ENCODE measurements at places on chromosomes 6 and 20.

- DNase-seq, result no peak
Measured at GRCh38 chr20:57445298-57445697, 54.1 kb downstream of the RBM38 start.

GRCh38 chr20:63153254-63154221 lies 62.4 kb downstream of the YTHDF1 start:
- no peak for DNase-seq

DNA sequence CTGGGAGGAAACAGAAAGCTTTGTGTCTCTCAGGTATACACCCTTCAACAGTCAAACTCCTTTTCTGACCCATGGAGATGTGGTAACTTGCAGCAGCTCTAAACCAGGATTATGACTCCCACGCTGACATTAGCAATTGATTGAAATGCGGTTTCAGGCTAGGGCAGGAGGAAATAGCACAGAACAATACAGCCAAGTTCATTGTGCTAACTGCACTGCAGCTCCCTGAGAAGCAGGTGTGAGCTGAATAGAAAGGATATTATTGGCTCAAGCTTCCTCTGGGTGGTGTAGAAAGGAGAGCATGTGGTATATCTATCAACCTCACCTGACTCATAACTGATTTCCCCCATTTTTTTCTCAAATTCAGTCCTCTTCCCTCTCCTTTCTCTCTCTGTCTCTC lies 612.3 kb upstream of the BTBD3 start:
- DNase-seq, result no peak

DNA sequence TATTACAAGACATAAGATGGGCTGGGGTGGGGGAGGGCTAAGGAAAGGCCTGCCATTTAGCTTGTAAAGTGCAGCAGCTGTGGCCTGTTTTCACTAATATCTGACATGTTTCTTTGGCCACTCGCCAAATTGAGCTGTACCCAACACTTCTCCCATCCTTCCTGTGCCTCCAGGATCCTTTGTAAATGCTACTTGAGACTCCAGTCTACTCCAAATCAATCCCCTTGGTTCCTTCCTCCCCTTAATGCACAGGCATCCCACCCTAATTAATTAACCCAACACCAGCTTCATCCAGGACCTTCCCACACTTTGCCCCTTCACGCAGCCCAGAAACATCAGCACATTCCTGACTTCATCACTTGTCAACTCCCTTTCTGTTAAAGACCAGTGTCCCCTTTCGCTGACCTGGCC lies 55.0 kb upstream of the TCF21 start:
- DNase-seq, result no peak

DNA sequence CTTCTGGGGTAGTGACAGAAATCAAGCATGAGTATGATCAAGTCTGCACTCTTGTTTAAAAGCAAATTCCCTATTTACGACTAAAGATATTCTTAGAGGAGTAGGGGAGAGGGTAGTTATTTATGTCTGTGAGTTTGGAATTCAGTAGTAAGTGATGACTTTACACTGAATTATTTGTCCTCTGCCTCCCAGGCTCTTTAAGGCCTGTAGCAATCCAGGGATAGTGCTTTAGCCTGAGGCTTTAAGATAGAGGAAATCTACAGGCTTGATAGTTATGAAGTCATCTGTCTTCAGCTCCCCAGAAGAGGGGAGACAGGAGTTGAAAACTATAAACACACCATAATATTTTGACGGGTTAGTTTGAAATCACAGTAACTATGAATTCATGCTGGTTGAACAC lies 664.5 kb downstream of the EPM2A start:
- no peak for DNase-seq

DNA sequence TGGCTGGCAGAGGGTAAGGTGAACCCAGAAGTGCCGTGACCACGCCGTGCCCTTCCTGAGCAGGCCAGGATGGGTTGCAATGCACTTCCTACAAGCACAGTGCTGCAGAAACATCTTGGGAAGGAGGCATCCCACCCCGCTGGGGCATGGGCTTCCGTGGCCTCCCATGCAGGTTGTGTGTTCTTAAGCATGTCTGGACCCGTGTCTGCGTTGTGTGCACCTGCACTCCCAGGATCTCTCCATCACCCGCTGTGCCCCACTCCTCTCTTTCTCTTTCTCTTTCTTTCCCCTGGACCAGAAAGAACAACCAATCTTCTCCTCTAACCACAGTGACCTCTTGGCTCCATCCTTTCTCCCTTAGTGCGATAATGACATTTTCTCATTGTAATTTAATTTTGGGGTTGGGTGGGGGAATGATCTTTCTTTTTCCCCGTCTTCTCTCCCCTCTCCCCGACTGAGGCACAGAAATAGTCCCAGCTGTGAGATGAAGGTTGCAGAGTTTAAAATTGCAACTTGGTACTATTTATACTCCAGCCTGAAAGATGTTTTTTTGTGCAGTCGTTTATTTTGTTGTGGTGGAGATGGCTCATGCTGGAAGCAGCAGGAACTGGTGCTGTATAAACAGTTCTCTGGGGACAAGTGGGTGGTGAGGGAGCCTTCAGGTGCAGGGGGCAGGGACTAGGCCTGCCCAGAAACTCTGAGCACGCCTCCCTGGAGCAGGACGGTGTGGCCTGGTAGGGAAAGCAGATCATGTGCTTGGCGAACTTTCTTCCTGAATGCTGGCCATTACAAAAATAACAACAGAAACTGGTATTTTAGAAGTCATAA lies 20.5 kb downstream of the BCAS4 start:
- DNase-seq, result no peak

GRCh38 chr6:110415086-110415916 lies at the start of gene DDO:
TSS of gene DDO (minus strand) at chr6:110415575. CDS start at chr6:110413462, 2,113 bp downstream.
- DNase-seq, result peak; percentile 55

DNA sequence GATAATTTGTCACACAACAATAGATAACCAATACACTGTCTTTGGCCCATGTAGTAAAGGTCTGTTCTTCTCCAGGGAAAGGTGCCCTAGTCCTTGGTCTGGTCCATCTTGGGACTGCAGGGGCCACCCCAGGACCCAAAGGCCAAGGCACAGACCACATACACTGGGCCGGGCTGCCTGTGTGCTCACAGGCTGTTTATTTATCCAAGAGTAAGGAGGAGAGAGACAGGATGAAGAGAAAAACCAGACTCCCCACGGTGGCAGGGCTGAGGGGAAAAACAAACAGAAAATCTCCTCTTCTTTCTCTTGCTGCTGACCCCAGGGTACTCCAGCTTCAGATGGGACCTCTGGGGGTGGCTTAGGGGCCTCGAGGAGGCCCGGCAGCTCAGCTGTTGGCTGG lies 6.5 kb upstream of the CDK5RAP1 start:
- DNase-seq, result no peak

GRCh38 chr6:17429383-17430061 lies 36.1 kb downstream of the CAP2 start:
- DNase-seq, result peak; percentile 24

DNA sequence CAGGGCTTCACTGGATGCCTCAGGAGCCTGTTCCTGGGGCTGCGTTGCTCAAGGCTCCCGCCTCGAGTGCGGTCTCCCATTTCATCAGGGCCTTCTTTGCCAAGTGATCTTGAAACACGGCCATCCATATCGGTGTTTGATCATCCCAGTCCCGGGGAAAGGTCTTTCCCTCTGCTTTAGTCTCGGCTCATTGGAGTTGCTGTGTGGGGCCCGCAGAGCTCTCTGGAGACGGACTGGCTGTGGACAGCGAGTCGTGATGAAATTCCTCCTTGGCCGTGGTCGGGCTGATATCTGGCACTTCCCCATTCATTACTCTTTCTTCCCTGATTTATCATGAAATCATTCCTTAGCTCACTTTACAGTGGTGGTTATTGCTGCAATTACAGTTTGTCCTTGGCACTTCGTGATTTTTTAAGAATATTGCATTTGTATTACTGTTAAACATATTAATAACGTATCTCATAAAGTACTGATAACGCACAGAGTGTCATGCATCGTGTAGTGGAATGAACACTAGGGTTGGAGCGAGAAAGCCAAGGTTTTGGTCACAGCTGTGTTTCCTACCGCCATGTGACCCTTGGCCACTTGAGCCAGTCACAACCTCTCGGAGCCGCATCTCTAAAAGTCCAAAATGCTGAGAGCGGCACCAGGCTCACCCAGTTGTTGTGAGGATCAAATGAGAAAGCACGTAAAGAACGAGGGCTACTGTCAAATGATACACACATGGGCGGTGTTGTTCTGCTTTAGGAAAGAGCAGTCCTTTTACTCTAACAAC lies 71.8 kb downstream of the MTHFD1L start:
- no peak for DNase-seq

- DNase-seq, result no peak
Measured at GRCh38 chr6:28765978-28766351, 157.8 kb downstream of the TRIM27 start.

DNA sequence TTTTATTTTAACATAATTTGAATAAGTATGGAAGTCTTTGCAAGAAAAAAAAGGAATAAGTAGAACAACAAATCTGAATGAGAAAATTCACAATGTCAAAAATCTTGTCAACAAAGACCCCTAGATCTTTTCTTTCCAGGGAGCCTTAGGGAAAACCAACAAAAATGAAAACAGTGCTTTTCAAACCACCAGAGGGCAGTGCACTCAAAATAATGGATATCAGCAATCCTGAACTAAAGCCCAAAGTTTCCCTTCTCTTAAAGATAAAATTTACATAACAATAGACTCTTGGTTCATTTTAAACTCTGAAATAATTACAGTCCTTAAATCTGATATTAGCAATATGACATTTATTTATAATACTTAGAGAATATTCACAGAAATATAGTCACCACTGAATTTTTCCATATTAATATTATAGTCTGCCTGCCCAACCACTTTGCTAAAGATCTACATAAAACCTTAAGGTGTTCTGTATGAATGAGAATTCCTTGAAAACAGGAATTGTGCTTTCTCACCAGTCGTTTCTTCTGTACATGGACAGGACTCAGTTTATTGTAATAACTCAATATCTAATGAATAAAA lies 105.3 kb upstream of the BMP5 start:
- DNase-seq, result peak; percentile 47

DNA sequence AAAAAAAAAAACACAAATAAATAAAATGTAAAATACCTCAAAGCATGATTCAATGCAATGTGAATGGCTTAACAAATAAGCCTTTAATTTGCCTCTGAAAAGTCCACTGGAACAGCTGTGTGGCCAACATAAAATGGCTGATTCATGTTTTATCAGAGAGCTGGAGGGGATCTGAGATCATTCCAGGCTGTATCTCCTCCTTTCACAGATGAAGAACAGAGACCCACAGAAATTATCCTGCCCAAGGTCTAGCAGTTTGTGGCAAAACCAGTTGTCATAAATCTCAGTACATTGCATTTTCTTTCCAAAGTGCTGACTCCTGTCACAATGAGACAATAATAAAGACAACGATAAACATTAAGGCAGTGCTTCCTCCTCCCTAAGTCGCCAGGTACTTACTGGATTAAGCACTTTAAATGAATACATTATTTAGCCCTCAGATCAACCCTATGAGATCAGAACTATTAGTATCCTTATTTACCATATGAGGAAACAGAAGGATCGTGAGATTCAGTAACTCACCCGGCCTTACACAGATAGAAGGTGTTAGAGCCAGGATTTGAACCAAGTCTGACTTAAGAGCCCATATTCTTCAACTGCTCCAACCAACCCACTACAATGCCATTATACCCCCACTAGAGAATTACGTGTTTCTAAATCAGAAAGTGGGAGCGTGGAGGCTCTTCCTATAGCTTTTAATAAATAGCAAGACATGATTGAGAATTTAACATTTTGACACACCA lies 118.3 kb downstream of the KIF13A start:
- DNase-seq, result no peak

DNA sequence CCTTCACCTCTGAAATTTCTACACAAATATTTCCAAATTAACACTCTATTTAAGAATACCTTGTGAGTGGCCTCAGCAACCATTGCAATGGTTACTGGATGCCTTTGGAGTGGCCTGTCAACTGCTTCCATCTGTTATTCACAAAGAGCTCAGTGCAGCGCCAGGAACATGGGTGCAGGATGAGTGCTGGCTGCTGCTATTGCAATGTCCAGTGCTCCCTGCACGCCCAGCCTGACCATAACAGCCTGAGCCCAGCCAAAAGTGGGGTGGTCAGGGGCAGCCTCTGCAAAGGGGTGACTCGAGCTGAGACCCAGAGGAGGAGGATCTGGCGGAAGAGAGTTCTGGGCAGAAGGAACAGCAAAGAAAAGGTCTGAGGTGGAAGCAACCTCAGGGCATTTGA lies 18.4 kb downstream of the CASS4 start:
- no peak for DNase-seq

DNA sequence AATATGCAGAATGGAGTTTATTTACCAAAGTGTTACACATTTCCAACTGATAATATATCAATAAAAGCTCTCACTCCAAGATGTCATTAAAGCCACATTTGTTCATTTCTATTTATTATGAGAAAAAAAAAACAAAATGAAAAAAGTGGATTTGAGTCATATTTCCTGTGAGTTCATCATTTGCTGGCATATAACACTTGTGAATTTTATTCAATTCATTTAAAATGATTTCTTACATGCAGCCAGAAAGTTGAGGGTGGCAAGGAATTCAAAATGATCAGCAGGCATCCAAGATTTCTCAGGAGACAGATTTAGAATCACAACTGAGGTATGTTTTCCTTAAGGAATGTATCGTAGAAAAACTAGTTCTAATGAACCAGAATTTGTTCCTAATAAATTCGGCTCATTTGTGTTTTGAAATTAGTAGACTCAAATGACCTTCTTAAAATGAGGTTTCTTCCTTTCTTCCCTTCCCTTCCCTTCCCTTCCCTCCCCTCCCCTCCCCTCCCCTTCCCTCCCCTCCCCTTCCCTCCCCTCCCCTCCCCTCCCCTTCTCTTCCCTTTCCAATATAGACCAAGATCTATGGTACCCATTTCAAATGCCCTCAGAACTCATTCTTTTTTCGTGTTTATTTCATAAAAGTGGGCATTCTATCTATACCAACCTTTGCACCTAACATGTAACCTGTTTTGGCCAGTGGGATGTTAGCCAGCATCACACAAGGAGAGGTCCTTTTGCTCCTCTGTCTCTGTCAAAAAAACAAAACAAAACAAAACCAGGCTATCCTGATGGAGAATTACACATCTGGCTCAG lies 357.9 kb upstream of the TSHZ2 start:
- DNase-seq, result no peak

DNA sequence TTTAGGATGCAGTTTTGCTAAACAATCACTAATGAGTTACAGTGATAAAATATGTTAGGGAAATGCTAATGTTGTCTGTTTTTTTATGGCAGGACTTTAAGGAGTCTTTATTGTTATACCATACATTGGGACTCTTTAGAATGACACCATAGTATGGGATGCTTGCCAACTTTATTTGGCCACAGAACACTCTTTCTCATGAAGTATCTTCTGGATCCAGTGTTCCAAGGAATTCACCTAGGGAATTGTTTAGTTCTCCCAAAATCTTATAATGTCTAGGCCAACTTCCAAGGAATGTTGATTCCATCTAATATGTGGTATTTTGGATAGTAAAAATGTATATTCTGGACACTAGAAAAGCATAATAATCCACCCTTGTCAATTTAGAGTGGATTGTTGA lies 3.3 kb downstream of the RIN2 start:
- DNase-seq, result no peak
